ENCODE measurements at places on chromosomes 6 and 20.

DNA sequence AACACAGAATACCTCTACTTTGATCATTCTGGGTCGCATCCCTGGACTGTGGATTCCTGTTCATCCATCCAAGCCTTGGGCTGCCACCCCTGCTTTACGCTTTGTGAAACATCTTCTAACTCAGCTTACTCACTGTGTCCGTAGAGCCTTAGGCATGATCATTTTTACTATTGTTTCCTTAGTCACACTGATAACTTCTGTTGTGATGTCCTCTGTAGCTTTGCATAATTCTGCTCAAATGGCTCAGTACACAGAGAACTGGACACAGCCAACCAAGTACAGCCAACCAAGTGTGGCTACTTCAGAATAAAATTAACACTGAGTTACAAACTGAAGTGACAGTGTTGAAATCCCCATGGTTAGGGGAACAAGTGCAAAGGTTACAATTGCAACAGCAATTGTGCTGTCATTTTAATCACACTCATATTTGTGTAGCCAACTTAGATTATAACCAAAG is 8.6 kb upstream of the FKBP1A start:
- DNase-seq = no peak

DNA sequence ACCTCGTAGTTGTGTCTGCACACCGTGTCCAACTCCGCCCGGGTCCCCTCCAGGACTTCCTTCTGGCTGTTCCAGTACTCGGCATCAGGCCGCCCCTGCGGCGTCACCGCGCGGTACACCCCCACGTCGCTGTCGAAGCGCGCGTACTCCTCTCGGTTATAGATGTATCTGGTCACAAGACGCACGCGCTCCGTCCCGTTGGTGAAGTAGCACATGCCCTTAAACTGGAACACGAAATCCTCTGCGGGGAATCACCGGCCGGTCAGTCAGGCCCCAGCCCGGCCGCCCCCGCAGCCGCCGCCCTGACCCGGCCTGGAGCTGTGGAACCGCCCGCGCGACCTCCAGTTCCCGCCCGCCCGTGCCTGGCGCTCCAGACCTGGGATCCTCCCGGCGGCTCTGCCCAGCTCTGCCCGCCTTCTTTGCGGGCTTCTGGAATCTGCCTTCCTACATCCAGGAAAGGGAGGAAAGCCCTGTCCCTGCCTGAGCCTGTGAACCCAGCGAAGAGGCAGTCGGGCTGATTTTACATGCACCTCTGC is 1.6 kb downstream of the HLA-DQB1 start:
- DNase-seq = no peak

DNA sequence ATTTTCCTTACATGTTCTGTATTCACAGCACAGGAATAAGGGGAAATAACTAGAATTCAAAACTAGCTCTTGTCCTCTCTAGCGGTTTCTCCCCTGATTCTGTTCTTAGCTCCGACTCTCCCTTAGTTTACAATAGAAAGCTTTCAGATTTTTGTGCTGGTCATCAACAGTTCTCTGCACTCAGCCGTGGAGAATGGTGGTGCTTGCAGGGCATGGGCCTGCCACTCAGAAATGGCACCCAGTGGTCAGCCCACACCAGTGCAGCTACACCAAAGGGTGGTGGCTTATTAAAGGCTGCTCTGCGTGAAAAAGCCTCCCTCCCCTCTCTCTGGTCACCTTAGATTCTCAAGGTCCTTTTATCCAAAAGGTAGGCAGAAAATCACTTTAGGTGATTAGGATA is 123.5 kb downstream of the SASH1 start:
- DNase-seq = no peak

- DNase-seq = no peak
These were observed 15.2 kb downstream of the APMAP start for GRCh38 chr20:24977336-24977735.

DNA sequence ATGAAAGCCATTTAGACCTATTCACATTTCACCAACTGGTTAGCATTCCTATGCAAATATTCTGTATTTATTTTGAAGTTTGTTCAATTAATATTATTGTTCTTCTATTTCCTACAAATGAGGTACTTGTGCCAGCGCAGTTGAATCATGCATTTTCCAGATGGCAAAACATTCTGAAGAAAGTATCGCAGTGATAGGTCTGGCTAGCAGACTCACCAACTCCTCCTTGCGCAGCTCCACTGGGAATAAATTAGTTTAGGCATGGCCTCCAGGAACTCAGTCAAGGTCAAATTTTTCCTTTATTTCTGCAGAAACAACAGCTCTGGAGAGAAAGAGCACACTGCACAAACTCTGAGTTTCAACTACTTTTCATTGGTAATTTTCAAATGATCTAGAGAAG is 437.7 kb downstream of the COL12A1 start:
- no peak for DNase-seq
